ENCODE measurements at places on chromosomes 5 and 9.

DNA sequence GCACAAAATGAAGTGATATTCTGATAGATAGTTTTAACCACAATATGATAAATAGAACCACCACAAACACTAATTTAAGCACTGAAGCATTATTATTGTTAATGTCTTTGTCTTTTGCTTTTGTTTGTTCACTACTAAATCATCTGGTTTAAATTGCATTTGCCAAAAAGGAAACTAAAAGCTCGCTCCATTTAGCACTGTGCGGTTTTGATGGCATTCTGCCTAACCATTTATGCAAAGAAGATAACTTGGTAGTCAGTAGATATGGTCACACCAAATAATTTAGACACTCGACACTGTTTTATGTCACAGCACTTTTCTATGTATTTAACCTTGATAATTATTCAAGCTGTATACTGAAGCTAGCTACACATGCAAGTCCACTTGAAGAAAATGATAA is 849.8 kb upstream of the CDH6 start:
- no peak for DNase-seq

DNA sequence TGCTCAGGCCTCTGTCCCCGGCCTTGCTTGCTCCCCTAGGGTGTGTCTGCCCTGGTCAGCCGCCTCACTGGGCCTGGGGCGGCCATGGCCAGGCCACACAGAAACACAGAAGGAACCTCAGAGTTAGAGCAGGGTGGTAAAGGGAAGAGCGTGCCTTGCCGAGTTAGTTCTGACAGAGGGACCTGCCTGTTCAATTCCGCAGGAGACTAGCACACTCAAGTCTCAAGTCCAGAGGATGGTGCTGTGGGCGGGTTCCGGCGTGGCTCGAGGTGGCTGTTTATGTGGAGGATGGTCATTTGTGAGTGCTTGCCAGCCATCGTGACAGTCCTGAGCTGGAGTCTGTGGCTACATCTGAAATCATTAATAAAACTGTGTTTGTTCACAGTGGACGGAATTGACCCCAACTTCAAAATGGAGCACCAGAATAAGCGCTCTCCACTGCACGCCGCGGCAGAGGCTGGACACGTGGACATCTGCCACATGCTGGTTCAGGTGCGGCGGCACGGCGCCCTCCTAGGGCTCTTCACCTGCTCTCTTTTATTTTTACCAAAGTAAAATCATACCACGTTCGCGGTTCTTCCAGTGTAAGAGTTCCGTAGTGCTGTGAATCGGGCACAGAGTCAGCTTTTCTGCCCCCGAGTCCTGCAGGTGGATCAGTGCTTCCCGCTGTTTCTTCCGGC is 95.5 kb upstream of the CACNA1B start:
- no peak for DNase-seq

- DNase-seq: no peak
These were observed 78.5 kb upstream of the TGFBR1 start for GRCh38 chr9:99026271-99026955.

GRCh38 chr5:84272771-84273516 is 111.7 kb downstream of the EDIL3 start:
- DNase-seq: no peak

DNA sequence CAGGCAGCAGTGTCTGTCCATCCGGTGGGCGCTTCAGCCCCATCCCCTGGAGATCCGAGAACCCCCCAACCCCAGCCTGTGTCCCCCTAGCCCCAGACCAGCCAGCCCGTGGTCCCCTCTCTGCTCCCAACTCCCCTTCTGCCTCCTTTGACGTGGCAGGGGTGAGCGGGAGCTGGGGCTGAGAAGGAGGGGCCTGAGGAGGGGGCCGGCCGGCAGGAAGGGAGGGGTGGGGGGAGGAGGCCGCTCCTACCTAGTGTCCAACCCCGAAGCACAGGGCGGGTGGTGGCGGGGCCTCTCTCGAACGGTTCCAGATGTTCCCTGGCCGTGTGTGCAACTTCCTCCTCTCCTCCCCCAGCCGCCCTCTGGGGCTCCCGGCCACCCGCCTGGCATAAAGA is 31.0 kb downstream of the GOLGA2 start:
- no peak for DNase-seq

All from stimulated activated CD8-positive, alpha-beta memory T cell treated with anti-CD3 and anti-CD28 coated beads, Interleukin-4, amount 100 ng/mL, for 4 hours (primary cell).